ENCODE measurements at places on chromosomes 7 and 10. TPM values are rescaled to one million over a fixed set of nuclear protein-coding genes. Genes with fewer than 3 reads are reported as not detected.

- DNase-seq = no peak
Observed at GRCh38 chr7:4713183-4713784, 31.2 kb downstream of the FOXK1 start.

DNA sequence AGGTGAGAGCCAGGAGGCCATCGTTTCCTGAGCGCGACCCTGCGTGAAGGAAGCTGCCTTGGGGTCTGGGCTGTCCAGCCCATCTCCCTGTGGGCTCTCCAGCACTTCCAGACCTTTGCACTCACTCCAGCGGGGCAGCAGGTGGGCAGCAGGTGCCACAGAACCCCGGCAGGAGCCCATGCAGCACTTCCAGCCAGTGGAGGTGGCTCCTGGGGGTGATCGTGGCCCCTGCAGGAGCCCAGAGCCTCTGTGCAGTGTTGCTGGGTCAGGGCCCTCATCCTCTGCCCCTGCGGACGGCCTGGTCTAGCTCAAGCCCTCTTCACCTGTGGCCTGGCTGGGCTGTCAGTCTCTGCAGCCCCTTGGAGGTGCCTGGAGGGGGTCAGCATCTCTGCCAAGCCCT, 59.9 kb downstream of the PWWP2B start:
- no peak for DNase-seq

DNA sequence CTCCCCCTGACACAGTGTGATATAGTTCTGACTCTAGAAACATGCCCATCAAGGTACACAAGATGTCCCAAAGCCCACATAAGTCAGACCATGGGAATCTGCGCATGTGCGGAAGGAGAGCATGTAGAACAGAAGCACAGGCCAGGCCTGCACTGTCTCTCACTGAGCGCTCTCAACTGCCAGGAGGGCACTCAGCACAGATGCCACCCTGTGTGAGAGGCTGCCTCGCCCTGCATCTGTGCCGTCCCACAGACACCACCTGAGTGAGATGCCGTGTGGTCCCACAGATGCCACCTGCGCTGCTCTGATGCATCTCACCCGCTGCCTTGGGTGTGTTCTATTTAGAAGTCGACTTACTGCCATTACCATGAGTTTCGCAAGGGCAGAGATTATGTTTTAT, 98.4 kb downstream of the VOPP1 start:
- no peak for DNase-seq

- no peak for DNase-seq
Observed at GRCh38 chr7:158362912-158363905, 224.4 kb downstream of the PTPRN2 start.

- no peak for DNase-seq
Observed at GRCh38 chr7:75756991-75757676, 14.9 kb downstream of the CCL26 start.

- no peak for DNase-seq
Observed at GRCh38 chr7:138164804-138165203, 88.5 kb downstream of the AKR1D1 start.

GRCh38 chr10:34737772-34738169, 77.3 kb downstream of the PARD3 start:
- DNase-seq = no peak

DNA sequence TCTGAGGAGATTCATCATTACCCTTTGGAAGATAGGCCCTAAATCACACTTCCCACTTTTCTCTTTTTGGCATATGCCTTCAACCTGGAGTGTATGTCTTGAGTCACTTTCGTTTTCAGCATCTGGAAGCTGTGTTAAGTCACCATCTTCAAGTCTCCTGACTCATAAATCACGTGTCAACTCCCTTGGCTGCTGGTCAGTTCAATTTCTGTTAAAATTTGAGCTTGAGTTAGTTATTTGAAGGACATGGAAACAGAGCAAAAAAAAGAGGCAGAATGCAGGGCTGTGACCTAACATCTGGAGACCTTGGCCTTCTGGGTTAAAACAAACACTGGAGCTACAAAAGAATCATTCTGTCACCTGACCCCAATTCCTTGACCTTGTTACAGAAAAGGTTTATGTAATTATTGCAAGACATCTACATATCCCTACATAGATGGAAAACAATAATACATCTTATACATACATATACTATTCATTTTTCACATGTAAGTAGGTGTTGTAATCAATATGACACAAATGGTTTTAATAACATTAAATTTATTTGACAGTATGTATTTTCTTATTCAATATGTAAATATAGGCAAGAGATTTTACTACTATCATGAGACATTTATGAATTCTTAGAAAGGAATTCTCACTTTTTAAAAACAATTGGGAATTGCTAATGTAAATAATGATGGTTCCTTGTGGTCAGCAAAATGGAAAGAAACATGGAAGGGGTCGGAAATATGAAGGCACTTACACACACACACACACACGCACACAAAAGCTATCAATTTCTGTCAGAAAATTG, 169.7 kb upstream of the PHYHIPL start:
- DNase-seq = no peak

GRCh38 chr10:130555411-130555750, 419.2 kb downstream of the GLRX3 start:
- no peak for DNase-seq

GRCh38 chr7:45984386-45985295, 63.6 kb upstream of the IGFBP3 start:
- no peak for DNase-seq

GRCh38 chr7:30912021-30912730, 523 bp downstream of the AQP1 start:
- DNase-seq = no peak

DNA sequence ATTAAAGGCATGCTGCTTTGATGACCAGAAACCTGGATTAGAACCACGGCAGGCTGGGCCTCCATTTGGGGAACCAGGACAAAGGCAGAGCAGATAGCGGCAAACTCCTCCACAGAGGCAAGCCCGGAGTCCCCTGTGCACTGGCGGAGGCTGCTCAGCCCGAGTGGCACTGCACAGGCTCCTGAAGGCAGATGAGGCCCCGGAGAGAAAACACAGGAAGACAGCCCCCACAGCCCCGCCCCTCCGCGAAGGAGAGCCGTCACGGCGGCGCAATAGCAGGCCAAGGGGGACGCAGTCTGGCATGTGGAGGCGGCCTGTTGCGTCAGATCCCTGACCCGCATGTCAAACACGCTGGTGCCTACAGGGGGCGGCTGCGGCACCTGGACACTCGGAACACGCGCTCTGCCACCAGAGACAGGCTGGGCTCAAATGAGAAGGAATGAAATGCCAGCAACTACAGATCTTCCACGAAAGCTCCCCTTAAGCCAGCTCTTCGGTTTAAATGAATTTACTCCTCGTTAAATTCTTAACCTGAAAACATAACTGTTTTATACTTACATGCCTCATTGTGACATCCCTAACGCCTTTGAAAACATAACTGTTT, 128.5 kb downstream of the MAD1L1 start:
- DNase-seq = peak; percentile 57

DNA sequence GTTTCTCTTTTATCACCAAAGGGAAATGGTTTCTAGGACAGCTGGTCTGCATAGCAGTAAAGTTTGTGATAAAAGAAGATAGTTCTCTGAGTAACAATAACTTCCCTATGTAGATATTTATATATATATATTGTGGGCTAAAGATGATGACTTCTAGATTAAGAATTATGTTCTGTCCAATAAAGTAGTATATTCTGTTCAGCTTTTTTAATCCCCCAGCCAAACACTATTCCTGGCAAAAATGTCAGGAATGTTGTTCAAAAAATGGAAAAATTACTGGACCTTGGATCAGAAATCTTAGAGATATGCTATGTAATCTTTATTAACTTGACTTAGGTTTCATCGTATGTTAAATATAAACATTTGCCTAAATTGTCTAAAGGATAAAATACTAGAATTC, 136.3 kb upstream of the GNAI1 start:
- DNase-seq = no peak

GRCh38 chr10:72276421-72277339, 3.0 kb downstream of the DDIT4 start:
- DNase-seq = peak; percentile 65

GRCh38 chr10:810351-810846, 120.9 kb upstream of the DIP2C start:
- no peak for DNase-seq

GSTO2 gene
- 2.9 TPM for total RNA-seq

HMX3 gene
- total RNA-seq = 0.20 TPM

MBL2 gene
- total RNA-seq = 108 TPM

TMEM139 gene
- total RNA-seq = 22.0 TPM

MAGI2 gene
- 2.9 TPM for total RNA-seq

TMEM196 gene
- not detected for total RNA-seq

CLDN3 gene
- 28.9 TPM for total RNA-seq

All from left lobe of liver (tissue), 2 donors.